ENCODE measurements at places on chromosomes 5 and 9. TPM values are rescaled to one million over a fixed set of nuclear protein-coding genes. Genes with fewer than 3 reads are reported as not detected.

GALNT12 gene
- 26.9 TPM for total RNA-seq

C9orf50 gene
- 0.11 TPM for total RNA-seq

SPATA31C1 gene
- total RNA-seq: not detected

SNCAIP gene
- 1.0 TPM for total RNA-seq

PRRC1 gene
- 94.4 TPM for total RNA-seq

NMUR2 gene
- not detected for total RNA-seq

SPATA31A3 gene
- not detected for total RNA-seq

LSM11 gene
- total RNA-seq: 5.5 TPM

CNTLN gene
- 24.6 TPM for total RNA-seq

PRLR gene
- total RNA-seq: 1.6 TPM

LCN2 gene
- not detected for total RNA-seq

EFCAB9 gene
- total RNA-seq: not detected

ITK gene
- under 0.01 TPM for total RNA-seq

Data from articular chondrocyte of knee joint (primary cell).